ENCODE measurements at places on chromosomes 5 and 9. TPM values are rescaled to one million over a fixed set of nuclear protein-coding genes. Genes with fewer than 3 reads are reported as not detected.

The KCNN2 gene
- not detected for total RNA-seq

- peak; percentile 91 for DNase-seq
- H3K4me1 ChIP-seq = peaks cover 28% of the 10 kb centered on the region
- peaks cover 23% of the 10 kb centered on the region for H3K36me3 ChIP-seq
- no peaks in the 10 kb centered on the region for H3K27me3 ChIP-seq
- H3K4me3 ChIP-seq = peak overlapping the region; percentile 82
Measured at GRCh38 chr9:107488375-107489143, 1.0 kb downstream of the KLF4 start.

DNA sequence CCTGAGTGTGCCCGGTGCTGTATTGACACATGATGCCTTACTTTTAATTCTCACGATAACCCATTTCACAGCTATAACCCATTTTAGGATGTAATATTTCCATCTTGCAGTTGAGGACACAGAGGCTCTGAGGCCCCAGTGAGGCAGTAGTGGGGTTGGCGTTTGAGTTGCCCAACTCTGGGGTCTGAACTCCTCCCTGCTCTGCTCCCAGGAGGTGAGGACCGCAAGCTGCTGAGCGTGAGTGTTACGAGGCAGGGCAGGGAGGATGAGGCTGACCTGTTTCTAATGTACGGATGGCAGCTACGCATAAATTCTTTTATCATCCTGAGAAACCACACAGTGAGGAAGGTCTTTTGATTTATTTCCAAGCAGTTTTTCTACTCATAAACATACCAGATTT is 11.4 kb downstream of the LRRC8A start:
- no peak for DNase-seq
- H3K4me3 ChIP-seq = no peak overlapping the region
- peaks cover 15% of the 10 kb centered on the region for H3K36me3 ChIP-seq
- no peak overlapping the region for H3K27ac ChIP-seq
- peaks cover 29% of the 10 kb centered on the region for H3K4me1 ChIP-seq
- H3K27me3 ChIP-seq = no peaks in the 10 kb centered on the region

DNA sequence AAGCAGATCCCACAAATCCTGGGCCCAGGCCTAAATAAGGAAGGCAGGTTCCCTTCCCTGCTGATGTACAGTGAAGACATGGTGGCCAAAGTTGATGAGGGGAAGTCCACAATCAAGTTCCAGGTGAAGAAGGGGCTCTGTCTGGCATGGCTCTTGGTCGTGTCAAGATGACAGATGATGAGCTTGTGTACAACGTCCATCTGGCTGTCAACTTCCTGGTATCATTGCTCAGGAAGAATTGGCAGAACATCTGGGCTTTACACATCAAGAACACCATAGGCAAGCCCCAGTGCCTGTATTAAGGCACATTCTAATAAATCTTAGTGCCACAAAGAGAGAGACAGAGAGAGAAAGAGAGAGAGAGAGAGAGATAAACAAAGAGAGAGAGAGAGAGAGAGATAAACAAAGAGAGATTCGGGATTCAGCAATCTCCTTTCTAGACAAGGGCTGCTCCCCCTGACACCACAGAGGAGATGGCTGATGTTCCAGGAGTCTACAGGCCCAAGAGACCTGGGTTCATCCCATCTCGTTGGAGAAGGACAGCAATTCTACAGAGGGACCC is 45.5 kb upstream of the HSPA9 start:
- H3K36me3 ChIP-seq = no peaks in the 10 kb centered on the region
- DNase-seq = no peak
- no peak overlapping the region for H3K4me3 ChIP-seq
- H3K27ac ChIP-seq = no peak overlapping the region
- H3K4me1 ChIP-seq = no peaks in the 10 kb centered on the region

GRCh38 chr5:2754581-2755075 is 3.2 kb upstream of the IRX2 start:
- DNase-seq = peak; percentile 74
- peak overlapping the region; percentile 80 for H3K27ac ChIP-seq
- peak overlapping the region; percentile 81 for H3K4me3 ChIP-seq
- peaks cover 38% of the 10 kb centered on the region for H3K4me1 ChIP-seq
- no peaks in the 10 kb centered on the region for H3K27me3 ChIP-seq
- no peaks in the 10 kb centered on the region for H3K36me3 ChIP-seq

DNA sequence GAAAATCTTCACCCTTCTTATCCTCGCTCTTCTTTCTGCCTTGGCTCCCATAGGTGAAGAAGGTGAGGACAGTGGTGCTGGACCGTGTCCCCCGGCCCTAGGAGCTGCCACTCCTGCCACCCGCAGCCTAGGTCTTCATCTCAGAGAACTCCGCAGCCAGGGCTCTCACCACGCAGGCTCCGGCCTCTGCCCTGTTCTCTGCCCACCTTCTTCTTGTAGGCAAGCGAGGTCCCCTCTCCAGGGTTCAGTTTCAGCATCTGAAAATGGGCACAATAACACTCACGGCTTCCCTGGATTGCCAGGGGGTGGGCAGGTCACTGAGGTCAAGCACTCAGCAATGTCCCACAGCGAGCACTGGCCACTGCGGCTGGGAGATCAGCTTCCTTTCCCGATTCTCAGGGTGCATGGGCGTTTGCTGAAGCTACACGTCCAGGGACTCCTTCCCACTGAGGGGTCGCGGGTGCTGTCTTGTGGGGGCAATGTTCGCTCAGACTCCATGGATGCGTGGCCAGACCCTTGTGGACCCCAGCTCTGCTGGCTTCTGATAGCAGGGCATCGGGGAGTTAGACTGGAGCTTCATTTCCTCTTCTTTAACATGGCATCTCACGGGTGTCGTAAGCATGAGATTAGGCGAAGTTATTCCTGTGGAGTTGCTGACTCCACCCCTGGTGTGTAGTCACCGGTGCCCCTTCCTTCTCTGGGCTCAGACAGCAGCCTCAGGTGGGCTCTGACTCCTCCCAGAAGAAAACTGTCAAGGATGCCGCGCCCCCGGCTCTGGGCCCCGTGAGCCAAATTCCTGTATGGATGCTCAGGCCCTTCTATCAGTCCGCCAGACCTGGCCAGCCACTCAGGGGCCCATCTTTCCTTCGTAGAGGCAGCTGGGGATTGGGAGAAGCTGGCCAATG is 145.1 kb upstream of the IRX2 start:
- H3K4me1 ChIP-seq = no peaks in the 10 kb centered on the region
- no peak overlapping the region for H3K4me3 ChIP-seq
- DNase-seq = no peak
- H3K27ac ChIP-seq = no peak overlapping the region
- no peaks in the 10 kb centered on the region for H3K36me3 ChIP-seq

- no peak overlapping the region for H3K27ac ChIP-seq
- H3K27me3 ChIP-seq = peaks cover 21% of the 10 kb centered on the region
- no peaks in the 10 kb centered on the region for H3K36me3 ChIP-seq
- DNase-seq = no peak
Measured at GRCh38 chr5:170751631-170752030, 31.9 kb upstream of the GABRP start.

- no peaks in the 10 kb centered on the region for H3K36me3 ChIP-seq
- DNase-seq = no peak
- H3K27me3 ChIP-seq = no peaks in the 10 kb centered on the region
- H3K4me3 ChIP-seq = no peak overlapping the region
Measured at GRCh38 chr9:82721593-82721992, 341.3 kb downstream of the RASEF start.

GRCh38 chr5:107383414-107383813 is 287.3 kb downstream of the EFNA5 start:
- no peak overlapping the region for H3K27ac ChIP-seq
- H3K4me1 ChIP-seq = peaks cover 21% of the 10 kb centered on the region
- DNase-seq = no peak
- H3K27me3 ChIP-seq = peaks cover 19% of the 10 kb centered on the region

DNA sequence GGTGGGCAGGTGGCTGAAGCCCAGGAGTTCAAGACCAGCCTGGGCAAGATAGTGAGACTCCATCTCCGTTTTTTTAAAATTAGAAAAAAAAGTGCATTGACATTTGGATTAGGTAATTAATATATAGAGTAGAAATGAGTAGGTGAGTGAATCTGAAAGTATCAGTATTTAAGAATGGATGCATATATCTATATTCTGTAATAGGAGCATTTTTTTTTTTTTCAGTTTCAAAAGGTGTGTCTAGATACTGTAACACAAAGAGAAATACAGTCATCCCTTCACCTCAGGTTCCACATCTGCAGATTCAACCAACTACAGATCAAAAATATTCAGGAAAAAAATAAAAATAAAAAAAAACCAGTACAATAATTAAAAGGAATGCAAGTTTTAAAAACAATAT is 50.8 kb downstream of the RBM27 start:
- peaks cover 15% of the 10 kb centered on the region for H3K36me3 ChIP-seq
- no peak overlapping the region for H3K27ac ChIP-seq
- no peak for DNase-seq
- H3K27me3 ChIP-seq = no peaks in the 10 kb centered on the region
- H3K4me3 ChIP-seq = no peak overlapping the region
- no peaks in the 10 kb centered on the region for H3K4me1 ChIP-seq

GRCh38 chr5:177336112-177336511 is 15.4 kb downstream of the LMAN2 start:
- no peaks in the 10 kb centered on the region for H3K27me3 ChIP-seq
- DNase-seq = peak; percentile 44
- peaks cover 4% of the 10 kb centered on the region for H3K36me3 ChIP-seq

The CTNND2 gene
- not detected for total RNA-seq

The LCP2 gene
- not detected for total RNA-seq

DNA sequence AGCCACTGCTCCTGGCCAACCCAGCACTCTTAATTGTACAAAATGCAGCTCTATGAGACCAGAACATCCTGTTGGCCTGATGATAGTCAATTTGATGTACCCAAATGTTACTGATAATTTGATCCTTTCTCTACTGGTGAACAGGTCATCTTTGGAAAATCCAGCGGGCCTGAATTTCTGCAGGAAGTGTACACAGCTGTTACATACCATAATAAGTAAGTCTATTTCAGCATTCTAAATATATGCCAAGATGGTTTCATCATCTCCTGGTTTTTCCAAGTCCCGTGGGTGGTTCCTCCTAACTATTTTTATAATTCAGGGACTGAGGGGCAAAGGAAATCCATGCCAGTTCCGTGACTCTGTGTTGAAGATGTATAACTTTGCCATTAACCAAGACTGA is 155.4 kb downstream of the DOCK8 start:
- no peaks in the 10 kb centered on the region for H3K36me3 ChIP-seq
- no peak for DNase-seq
- no peak overlapping the region for H3K4me3 ChIP-seq

DNA sequence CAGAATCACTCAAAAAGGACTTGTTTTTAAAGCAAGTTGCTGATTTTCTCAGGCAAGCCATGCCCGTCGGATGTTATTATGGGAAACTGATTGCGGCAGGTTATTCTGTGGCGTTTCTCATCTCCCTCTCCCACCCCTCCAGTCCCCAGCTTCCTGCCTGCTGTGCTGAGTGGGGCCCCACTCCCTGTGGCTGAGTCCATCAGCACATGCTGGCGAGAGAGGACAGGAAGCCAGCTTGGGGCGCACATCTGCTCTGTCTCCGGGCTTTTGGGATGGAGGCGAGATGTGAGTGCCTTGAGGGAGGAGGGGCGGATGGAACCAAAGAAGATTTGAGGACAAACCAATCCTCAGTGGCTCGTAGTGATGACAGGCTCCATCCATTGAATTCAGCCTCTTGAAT is 108.0 kb downstream of the DAPK1 start:
- H3K4me3 ChIP-seq = no peak overlapping the region
- no peaks in the 10 kb centered on the region for H3K27me3 ChIP-seq
- DNase-seq = no peak
- no peaks in the 10 kb centered on the region for H3K36me3 ChIP-seq
- H3K27ac ChIP-seq = no peak overlapping the region

The RRAGA gene
- total RNA-seq = 53.1 TPM

GRCh38 chr5:174064171-174064570 is 18.7 kb downstream of the NSG2 start:
- H3K27me3 ChIP-seq = no peaks in the 10 kb centered on the region
- no peaks in the 10 kb centered on the region for H3K36me3 ChIP-seq
- no peaks in the 10 kb centered on the region for H3K4me1 ChIP-seq
- no peak overlapping the region for H3K27ac ChIP-seq
- DNase-seq = peak; percentile 6

GRCh38 chr5:170067152-170067551 is 38.5 kb upstream of the FOXI1 start:
- no peaks in the 10 kb centered on the region for H3K4me1 ChIP-seq
- no peak for DNase-seq
- H3K27me3 ChIP-seq = no peaks in the 10 kb centered on the region
- no peaks in the 10 kb centered on the region for H3K36me3 ChIP-seq
- H3K27ac ChIP-seq = no peak overlapping the region

The GCNT1 gene
- total RNA-seq = 26.3 TPM

- no peaks in the 10 kb centered on the region for H3K27me3 ChIP-seq
- no peaks in the 10 kb centered on the region for H3K4me1 ChIP-seq
- no peaks in the 10 kb centered on the region for H3K36me3 ChIP-seq
Measured at GRCh38 chr5:165504674-165505073, 1999.3 kb downstream of the MAT2B start.

DNA sequence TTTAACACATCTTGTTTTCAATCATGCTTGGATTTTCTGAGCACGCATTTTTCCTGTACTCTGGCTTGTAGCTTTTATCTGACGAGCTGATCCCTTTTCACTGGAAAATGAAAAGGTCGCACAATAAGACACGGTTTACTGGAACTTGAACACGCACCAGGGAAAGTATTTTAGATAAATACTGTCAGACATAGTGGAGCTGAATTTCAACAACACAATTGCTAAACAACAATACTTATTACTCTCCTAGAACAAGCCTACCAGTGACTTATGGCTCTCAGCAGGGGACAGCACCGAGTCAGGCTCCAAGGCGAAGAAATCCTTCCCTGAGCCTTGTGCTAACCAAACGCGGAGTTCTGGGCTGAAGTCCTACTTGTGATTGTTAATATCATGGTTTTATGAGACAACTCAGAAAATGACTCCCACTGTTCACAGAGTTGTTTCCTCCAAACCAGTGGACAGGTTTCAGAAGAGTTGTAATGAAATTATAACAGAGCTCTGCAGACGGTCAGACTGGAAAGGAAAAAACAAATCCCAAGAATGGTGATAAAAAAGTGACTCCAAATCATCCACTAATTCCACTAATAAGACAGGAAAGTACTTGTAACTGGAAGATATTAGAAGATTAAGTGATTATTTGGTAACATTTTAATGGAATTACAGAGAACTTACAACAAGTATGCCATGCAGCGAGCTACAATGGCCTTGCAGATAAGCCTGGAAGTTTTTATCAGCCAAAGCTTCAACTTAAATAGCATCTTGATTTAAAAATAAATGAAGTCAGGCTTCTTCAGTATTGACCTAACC is 359.6 kb downstream of the EBF1 start:
- H3K36me3 ChIP-seq = no peaks in the 10 kb centered on the region
- H3K27ac ChIP-seq = no peak overlapping the region
- peak; percentile 63 for DNase-seq

The ALDH1B1 gene
- 26.9 TPM for total RNA-seq
